ENCODE measurements at places on chromosomes 6 and 20.

DNA sequence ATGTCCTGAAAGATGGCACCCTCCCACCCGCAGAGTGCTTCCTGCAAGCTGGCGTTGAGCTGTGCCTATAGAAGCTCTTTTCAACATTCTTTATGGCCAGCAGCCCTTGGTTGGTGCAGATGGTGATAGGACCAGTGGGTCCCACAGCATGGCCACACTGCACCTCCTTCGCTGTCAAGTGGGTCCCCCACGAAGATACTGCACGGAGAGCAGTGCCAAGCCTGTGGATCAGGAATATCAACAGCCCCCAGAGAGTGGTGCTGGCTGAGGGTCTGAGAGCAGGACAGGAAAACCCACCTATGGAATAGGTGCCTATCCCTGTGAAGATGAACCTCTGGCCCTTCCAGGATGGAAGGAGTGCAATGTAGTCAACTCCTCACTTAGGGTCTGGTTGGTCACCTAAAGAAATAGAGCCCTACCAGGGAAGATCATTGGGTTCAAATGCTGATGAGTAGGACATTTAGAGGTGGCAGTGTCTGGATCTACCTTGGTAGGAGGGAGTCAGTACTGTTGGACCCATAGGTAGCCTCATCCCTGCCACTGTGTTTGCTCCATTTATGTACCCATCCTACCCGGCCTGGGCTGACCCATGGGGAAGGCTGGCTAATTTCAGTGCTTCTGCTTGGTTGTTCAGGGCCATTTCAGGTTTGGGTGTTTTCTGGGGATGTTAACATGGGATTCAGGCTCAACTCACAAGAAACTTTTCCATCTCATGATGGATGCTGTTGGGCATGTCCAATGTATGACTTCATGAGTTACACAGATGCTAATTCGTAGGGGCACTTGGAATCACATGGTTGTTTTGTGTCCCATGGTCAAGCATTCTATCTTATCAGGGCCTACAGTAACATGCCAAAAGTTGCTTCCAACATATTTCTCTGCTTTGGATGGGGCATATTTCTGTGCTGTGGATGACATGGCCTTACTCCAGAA lies 33.4 kb upstream of the MICB start:
- no peak for DNase-seq

GRCh38 chr20:11128721-11129120 lies 454.9 kb upstream of the JAG1 start:
- no peak for DNase-seq

DNA sequence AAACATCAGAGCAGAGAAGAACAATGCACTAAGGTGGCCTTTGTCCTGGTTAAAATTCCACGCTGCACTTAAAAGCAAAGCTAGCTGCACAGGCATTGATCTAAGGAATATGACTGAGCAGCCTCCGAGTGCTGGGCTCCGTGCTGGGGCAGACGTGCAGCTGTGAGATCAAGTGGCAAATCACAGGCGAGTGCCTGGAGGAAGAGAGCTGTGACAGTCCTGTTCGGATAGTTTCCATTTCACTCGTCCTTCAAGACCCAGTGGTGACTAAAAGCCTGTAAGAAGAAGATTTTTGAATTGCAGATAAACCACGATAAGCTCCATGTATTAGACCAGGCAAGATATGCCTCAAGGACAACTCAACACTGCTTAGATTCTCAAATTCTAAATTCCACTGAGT lies 247.9 kb downstream of the ANKRD60 start:
- no peak for DNase-seq

DNA sequence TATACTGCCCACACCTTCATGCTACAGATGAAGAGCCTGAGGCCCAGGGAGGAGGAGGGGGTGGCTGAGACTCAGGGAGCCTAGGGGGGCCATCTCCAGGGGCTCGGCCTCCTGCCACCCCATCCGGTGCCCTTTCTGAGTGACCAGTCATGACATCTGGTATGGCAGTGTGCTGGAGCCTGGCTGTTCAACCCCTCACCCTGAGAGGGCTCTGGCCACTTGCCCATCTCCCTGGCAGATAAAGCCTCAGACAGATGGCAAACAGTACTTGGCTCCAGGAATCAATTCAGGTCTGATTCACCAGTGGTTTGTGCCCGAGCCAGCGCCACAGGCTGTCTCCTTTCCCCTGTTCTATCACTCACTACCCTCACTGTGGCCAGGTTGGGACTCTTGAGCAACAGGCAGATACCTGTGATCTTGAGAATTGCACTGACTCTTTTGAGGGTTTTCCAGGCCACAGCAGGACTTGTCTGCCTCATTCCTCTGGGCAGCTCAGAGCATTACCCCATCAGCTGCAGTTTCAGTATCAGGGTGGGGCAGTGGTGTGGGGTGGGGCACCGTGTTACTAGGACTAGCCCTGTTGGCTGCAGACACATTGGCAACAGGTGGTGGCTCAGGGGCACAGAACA lies 22.8 kb downstream of the SRSF3 start:
- no peak for DNase-seq

DNA sequence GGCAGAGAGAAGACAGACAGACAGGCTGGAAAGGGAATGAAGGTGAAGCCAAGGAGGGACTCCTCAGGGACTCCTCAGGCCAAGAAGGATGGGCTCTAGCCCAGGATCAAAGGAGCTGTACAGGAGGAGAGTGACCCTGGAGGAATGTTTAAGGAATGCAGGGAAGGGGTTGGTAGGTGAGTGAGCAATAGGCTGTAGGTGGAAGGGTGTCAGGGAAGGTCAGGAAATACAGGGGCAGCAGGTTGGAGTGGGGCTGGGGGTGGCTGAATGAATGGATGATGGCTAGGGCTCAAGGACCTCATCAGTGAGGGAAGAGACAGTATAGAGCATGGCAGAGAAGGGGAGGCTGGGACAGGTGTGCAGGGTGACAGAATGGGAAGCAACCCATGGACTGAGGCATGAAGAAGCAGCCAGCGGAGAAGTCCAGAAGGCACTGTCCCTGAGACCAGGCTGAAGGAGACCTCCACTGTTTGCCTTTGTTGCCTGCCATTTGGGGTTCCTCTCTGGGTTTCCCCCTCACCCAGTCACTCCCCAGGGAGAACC lies 13.2 kb downstream of the SYNGAP1 start:
- DNase-seq, result no peak

GRCh38 chr6:36492621-36493020 lies 49.8 kb downstream of the KCTD20 start:
- no peak for DNase-seq

GRCh38 chr20:18717062-18717461 lies 96.5 kb upstream of the SCP2D1 start:
- DNase-seq, result no peak

DNA sequence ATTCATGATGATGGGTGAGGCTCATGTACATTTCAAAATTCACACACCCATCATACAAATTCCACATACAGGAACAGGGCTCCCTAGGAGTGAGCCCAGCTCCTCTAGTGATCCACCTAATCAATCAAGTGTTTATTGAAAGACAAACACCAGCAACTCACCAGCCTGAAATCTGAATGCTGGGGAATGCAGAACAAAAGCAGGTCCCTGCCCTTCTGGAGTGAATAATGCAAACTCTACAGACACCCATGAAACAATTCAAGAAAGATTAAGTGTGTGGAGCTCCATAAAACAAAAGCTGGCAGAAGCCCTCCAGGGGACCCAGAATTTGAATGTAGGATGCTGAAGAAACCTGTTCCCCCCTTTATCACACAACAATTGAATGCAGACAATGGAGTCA lies 396.7 kb upstream of the JARID2 start:
- DNase-seq, result no peak

GRCh38 chr6:24691550-24691949 lies 24.7 kb downstream of the ACOT13 start:
- no peak for DNase-seq

- no peak for DNase-seq
Measured at GRCh38 chr6:168366473-168366872, 46.9 kb upstream of the DACT2 start.

DNA sequence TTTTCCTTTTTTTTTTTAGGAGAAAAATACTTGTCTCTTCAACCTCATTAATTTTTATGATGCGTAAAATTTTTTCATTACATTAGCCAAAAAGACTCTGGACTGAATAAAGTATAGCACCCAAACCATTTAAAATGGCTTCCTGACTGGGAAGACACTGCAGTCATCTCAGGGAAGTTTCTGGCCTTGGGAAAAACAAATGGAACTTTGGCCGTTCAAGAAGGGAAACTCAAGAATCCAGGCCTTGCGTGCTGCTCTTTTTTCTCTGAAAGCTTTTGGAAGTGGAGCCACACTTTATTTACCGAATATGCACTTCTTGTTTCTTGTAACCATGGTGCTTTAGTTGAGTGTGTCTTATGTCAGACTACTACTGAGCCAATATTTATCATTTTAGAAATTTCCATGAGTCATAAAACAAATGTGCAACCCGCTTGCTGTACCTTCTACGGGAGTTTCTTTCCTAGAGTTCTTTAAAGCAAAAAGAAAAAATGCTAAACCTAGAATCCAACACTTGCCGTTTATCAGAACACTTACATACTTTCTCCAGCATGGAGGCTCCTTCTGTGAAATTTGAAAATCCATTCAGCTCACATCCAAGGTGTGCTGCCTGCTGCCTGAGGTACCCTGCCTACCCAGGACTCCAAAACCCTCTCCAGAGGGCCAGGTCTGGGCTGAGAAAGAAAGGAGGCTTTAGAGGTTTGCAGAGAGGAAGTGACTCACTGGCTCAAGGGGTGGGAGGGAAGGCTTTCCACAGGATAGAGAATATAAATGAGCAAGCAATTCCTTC lies 11.5 kb upstream of the DSTN start:
- DNase-seq, result no peak

- DNase-seq, result no peak
Measured at GRCh38 chr20:44803383-44803941, 6.9 kb downstream of the RIMS4 start.

- DNase-seq, result no peak
Measured at GRCh38 chr6:84278321-84278998, 51.0 kb upstream of the CEP162 start.

- DNase-seq, result no peak
Measured at GRCh38 chr6:27599859-27600532, 127.1 kb upstream of the ZNF184 start.

GRCh38 chr6:43231053-43231452 lies 1.8 kb upstream of the DNPH1 start:
- DNase-seq, result no peak

- no peak for DNase-seq
Measured at GRCh38 chr6:150732765-150733539, 132.6 kb upstream of the MTHFD1L start.

DNA sequence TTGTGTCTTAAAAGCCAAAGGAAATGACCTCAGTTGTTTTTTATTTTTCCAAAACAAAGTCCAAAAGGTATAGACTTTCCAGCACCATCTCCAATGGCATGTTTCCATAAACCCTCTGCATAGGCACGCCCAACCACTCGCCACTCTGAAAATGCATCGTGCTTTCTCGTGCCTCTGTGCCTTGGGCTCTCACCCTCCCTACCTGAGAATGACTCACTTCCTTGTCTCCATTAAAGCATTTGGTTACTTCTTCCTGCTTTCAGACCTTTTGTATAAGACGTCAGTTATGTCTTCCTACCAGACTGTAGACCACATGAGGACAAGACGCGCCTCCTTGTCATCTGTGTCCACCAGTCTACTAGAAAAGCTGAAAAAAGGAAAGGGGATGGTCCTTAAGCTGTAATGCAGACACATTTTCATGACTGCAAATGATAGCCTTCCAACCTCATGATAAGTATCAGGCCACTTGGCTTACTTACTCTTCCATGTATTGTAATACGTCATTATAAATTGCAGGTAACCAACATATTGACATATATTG lies 61.2 kb upstream of the CDYL start:
- DNase-seq, result no peak

DNA sequence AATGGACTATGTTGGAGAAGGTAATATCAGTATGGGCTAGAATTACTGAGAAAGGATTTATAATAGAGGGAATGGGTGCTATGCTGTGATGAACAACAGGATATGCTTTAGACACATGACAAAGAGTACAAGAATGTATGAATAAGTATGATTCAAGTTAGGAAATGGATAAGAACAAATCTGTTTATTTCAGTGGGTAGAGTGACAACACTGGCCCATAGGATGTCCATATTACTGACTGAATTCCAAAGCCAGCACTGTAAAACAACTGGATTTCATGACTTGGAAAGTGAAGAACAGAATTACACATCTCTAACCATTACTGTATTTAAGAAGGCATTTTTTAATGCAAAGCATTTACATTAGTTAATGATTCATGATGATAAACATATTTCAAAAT lies 35.9 kb downstream of the EPM2A start:
- DNase-seq, result no peak

- no peak for DNase-seq
Measured at GRCh38 chr6:117074672-117075071, 190.7 kb upstream of the VGLL2 start.

DNA sequence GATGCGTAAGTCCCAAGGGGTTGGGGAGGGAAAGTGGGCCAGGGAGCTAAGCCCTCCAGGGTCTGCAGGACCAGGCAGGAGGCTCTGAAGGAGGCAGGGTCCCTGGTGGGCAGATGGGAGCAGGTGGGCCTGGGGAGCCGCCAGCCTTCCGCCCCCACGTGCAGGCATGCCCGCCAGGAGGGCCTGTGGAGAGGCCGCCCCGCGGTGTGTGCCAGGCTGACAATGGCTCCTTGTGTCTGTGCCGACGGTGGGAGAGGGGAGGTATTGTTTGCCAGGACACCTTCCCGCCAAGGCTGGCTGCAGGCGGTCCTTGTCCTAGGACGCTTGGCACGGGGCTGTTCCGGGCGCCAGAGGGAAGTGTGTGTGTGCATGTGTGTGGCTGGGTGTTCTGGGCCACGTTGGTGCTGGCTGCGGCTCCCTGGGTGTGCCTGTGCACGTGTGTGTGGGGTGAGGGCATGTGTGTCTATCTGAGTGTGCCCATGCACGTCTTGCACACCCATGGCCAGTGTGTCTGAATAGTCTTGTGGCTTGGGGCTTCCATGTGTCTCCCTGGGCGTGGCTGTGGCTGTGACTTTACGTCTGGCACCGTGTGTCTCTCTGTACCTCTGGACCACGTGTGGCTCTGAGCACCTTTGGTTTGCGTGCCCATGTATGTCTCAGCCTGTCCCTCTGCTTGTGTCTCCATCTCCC lies 153.0 kb downstream of the CEBPB start:
- DNase-seq, result no peak

DNA sequence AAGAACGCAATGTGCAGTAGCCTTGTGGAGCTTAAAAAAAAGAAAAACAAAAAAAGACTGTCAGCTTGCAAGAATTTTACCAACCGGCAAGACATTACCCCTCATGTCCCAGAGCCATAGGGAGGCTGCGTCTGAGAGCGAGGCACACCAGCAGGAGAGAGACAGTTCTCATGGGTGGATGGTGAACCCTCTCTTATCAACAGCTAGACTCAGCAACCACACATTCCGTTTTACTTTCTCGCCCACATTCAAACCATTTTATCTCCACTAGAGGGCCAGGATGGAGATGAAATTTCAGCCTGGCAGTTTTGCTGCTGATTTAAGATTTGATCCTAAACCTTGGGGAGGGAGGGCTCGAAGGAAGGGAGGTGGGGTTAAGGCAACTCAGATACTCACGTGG lies 247.0 kb downstream of the ATXN1 start:
- peak; percentile 39 for DNase-seq

DNA sequence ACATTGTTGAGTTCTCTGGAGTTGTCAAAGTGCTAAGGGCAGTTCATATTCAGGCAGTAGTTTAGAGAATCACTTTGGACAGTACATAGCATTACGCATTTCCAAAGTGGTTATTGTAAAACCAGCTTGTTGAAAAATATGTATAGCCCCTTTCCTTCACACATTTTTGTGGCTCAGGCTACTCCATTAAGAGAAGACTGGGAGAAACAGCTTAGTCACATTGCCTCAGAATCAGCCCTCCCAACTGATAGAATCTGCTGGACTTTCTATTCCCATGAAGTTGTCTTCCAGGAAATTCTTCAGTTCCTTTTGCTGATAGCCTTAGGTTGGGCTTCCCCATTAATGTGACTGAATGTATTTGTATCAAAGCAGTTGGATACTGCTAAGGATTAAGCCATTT lies 39.5 kb upstream of the HDGFL1 start:
- no peak for DNase-seq
